CD4-positive, alpha-beta T cell treated with Interleukin-2 at 100 ng/mL for 4 hours (primary cell): ENCODE measurements at places on chromosomes 6 and 20.

DNA sequence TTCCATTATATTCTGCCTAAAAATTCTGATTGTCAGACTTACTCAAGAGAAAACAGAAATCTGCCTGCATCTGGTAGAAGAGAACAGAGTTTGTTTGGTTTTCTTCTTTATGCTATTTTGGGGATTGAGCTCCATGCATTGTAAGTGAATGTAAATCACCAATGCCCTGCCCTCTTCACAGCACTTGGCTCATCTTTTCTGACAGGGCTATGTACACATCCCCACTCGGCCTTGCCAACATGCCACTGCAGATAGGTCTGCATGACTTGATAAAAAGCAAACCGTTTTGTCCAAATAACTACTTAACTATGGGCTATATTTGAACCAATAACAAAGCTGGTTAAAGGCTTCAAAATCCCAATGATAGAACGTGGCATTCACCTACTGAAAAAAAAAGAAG is 117.7 kb downstream of the IBTK start:
- DNase-seq, result no peak

DNA sequence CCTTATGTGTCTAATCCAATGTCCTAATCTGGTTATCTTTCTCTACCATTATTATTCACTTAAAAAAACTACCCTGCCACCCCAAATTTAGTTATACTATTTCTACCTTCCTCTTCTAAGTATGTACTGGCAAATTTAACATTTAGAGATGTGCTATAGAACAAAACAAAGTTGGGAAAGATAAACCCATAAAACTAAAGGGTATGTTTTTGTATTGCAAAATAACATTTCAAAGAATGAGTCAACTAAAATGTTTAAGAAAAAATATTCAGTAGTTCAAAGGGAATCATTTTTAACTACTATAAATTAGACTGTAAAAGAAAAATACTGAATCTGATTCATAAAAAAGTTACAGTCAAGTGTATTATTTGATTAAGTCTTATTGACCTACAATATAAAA is 103.0 kb downstream of the LMBRD1 start:
- DNase-seq, result no peak

DNA sequence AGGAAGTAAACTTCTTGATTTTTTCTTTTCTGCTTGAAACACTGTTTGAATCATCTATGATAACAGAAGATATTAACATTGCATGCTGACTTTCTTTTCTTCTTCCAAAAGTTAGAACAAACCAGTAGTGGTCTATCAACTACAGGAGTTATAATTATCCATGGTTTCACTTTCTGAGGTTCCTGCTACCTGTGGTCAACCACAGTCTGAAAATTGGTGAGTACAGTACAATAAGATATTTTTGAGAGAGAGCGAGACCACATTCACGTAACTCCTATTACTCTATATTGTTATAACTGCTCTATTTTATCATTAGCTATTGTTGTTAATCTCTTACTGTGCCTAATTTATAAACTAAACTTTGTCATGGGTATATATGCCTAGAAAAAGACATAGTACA is 86.1 kb downstream of the MAP7 start:
- DNase-seq, result no peak

- no peak for DNase-seq
Measured at GRCh38 chr20:50610212-50610718, 81.1 kb downstream of the RIPOR3 start.

GRCh38 chr20:41049451-41049850 is 20.8 kb downstream of the TOP1 start:
- no peak for DNase-seq

DNA sequence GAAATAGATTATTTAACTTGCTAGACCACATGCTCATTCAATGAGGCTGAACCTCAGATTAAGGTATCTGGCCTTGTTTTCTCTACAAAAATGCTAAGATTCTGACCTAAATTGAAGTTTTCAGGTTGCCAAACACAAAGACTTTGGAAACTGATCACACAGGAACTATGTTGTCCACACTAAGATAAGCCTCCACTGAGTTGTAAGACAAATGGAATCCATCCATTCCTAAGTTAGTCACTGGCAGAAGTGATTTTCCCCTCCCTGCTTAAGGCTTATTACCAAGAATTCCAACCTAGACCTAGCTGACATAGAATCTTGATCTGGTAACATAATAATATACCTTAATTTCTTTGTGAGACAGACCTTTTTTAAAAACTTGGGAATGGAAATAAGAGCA is 608.1 kb downstream of the TENT5A start:
- no peak for DNase-seq

- DNase-seq, result no peak
Measured at GRCh38 chr20:55252521-55252920, 752.8 kb downstream of the CBLN4 start.

GRCh38 chr6:136669299-136669699 is 119.1 kb upstream of the MAP7 start:
- DNase-seq, result no peak

DNA sequence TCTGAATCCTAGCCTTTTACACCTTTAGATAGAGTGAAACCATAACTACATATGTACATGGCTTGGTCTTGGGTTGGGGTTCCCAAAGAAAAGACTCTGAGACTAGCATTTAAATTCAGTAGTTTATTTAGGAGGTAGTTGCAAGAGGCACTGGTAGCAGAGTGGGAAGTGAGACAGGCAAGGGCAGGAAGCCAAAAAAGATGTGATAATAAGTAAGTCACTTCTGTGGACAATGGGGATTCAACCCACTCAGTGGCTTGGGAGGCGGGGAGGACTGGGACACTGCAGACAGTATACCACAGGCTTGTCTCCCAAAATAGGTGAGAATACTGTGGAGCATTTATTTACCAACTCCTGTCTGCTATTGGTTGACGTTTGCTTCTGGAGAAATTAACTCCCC is 131.9 kb downstream of the SLC24A3 start:
- DNase-seq, result no peak

DNA sequence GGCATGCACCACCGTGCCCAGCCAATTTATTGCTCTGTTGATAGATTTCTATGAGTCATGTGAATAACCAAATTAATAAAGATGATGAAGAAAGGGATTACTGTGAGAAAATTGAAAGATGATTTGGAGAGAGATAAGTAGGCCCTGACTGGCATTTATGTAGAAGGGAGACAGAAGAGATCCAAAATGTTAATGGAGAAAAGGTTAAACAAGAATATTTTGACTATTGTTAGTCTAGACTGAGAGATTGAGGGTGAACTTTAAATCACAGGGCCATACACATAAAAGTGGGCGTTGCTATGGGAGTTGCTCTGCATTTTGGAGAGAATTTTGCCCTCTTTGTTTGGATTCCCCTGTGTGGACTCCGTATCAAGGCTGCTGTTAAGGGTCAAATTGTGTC is 68.9 kb upstream of the SCAF8 start:
- no peak for DNase-seq

DNA sequence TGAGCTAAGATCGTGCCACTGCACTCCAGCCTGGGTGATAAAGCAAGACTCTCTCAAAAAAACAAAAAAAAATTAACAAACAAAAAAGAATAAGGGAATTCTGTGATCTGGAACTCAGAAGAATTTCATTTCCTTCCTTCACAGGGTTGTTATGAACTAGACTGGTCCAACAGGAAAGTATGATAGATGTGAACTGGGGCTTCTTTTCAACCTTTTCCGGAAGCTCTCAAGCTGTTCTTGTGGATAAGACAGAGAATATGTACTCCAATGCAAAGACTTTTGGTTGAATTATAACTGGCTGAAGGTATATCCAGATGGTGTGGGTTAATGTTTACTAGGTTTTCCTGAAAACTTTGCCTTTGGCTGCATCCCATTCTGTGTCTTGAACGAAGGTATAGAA is 5.3 kb downstream of the RNF8 start:
- DNase-seq, result no peak

DNA sequence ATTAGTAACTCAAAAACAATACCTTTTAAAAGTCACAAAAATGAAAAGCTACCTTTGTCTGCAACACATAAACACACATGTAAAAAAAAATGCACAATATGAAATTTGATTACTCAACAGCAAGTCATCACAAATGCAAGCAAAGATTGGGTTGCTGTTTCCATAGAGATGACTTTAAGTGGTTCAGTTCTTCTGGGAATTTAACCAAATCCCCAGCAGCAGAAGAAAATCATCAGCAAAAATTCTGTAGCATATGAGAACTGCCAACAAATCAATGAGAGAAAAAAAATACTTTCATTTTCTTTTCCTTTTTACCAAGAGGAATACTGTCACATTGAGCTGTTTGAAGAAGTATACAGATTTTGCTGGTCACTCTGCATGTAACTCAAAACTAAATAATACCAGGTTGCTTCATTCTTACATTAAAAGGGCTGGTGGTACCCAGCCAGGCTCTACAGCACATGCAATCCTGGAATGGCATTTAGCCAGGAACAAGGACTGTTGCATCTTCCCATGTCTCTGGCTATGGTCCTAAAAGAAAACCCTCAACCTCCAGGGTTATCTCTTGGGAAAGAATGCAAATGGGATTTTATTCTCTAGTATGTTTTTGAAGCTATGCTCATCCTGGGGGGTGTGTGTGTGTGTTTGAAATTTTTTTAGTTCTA is 158.3 kb downstream of the OPRM1 start:
- DNase-seq, result peak; percentile 42
